ENCODE measurements at places on chromosomes 11 and 22. TPM values are rescaled to one million over a fixed set of nuclear protein-coding genes. Genes with fewer than 3 reads are reported as not detected.

The DMC1 gene
- 0.97 TPM for total RNA-seq

The SMC1B gene
- total RNA-seq = not detected

The IL10RA gene
- 37.7 TPM for total RNA-seq

DNA sequence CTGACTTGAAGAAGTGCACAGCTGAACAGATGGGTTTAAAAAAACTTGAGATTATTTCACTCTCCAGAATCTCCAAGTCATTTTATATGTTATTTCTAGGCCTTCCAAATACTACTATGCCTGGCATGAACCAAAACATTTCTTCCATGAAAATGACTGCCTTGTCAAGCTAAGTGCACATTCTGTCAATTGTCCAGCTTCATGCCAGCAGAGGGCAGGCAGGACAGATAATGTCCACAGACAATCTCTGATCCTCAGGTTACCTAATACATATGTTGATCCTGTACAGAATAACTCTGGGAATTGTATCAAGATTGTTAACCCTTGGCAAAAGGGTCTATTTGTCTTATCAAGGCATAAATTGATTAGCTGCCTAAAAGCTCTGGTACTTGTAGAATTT lies 229.5 kb downstream of the AASDHPPT start:
- no peak for DNase-seq

- no peak for DNase-seq
Measured at GRCh38 chr11:12962306-12962705, 46.8 kb upstream of the RASSF10 start.

- DNase-seq = no peak
Measured at GRCh38 chr11:115421992-115422689, 82.1 kb downstream of the CADM1 start.

DNA sequence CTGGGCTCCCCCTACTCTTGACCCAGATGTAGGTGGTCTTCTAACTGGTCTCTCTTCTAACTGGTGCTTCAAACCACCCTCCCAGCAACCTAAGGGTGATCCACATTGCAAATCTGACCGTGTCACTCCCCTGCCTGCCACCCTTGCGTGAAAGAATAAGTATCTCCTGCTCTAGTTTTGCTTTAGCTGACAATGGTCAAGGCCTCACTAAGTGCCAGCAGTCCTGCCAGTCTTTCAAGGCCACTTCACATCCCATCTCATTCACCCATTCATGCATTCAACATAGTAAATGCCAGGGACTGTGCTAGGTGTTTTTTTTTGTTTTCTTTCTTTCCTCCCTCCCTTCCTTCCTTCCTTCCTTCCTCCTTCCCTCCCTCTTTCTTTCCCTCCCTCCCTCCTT lies 2.3 kb upstream of the KCTD17 start:
- DNase-seq = no peak

- no peak for DNase-seq
Measured at GRCh38 chr11:27118949-27119348, 78.3 kb downstream of the BBOX1 start.

DNA sequence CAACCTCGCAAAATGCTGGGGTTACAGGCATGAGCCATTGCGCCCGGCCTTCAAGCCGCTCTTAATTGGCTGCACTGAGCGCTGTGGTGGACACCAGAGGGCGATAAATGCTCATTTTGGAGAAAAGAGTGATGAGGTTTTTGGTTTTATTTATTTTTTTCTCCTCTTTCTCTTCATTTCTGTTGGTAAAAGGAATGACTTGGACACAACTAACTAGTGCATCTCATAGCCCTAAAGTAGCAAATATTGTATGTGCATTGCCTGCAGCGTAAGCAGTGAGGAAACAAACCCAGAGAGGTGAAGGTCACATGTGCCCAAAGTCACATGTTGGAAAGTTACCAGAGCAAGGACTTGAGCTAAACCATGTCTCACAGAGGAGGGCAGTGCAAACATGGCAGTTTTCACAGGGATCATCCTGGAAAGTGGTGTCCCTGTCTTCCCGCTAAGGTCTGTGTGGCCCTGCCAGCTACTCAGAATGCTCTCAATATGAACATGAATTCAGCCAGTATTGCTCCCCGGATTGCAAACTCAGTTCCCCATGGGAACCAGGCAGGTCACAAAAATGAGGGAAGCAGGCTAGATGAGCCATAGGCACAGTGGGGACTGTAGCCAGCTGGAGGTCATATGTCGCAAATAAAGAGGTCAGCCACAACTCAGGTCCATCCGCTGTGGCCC lies 8.6 kb upstream of the CD82 start:
- DNase-seq = peak; percentile 76

DNA sequence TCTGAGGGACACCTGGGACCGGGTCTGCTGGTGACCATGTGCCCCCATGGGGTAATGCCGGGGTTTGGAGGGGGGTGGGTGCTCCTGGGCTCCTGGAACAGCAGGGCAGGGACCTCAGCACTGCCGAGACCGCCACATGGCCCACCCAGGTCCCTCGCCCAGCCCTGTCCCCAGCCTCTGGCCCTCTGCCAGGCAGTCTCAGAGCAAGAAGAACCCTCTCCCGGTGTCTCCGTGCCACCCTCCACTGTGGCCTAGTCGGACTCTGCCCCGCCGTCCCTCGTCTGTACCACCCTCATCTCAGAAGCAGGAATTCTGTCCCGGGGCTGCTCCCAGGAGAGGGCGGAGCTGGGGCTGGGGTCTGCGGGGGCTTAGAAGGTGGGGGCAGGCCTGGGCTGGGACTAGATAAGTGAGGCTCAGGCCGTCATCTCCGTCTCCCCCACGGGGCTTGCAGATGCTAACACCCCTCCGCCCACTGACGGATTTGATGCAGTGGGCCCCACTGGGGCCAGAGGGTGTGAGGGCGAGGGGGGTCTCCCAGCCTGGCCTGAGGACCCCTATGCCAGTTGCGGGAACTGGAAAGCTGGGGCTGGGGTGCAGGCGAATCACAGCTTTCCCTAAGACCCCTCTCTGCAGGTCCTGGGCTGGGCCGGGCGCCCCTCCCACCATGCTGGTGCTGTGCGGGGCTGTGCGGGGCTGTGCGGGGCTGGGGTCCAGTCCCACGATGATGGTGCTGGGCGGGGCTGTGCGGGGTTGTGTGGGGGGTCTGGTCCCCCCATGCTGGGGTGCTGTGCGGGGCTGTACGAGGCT lies 1.1 kb downstream of the MUC5AC start:
- DNase-seq = no peak

DNA sequence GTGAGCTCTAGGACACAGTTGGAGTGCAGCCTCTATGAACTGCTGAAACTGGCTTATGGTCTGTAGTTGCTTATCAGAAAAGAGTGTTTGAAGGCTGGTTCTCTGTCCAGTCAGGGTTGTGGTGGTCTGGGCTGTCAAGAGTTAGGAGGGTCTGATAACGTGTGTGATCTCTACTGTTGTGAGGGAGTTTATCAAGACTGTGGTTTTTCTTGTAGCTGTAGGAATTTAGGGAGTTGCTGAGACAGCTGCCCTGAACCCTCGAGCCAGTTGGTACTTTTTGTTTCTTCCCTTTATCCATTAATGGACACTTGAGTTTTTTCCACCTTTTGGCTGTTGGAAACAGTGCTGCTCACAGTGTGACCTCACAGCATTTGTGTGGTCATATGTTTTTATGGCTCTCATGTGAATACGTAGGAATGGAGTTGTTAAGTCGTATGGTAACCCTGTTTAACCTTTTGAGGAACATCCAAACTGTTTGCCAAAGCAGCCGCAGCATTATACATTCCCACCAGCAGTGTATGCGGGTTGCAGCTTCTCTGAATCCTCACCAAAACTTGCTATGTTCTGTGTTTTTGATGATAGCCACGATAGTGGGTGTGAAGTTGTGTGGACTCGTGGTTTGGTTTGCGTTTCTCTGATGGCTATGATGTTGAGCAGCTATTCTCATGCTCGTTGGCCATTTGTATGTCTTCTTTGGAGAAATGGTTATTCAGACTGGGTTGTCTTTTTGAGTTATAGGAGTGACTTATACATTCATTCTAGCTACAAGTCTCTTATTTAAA lies 20.9 kb upstream of the DGCR8 start:
- DNase-seq = no peak

GRCh38 chr11:123357353-123357989 lies 72.6 kb upstream of the GRAMD1B start:
- no peak for DNase-seq

GRCh38 chr22:42560781-42561180 lies 7.0 kb downstream of the SERHL2 start:
- DNase-seq = no peak
